ENCODE measurements at places on chromosomes 11 and 22. TPM values are rescaled to one million over a fixed set of nuclear protein-coding genes. Genes with fewer than 3 reads are reported as not detected.

Gene FUT4
- 4.4 TPM for total RNA-seq

- peaks cover 48% of the 10 kb centered on the region for H3K4me1 ChIP-seq
- no peak for DNase-seq
- H3K4me3 ChIP-seq = no peak overlapping the region
- peaks cover 11% of the 10 kb centered on the region for H3K27me3 ChIP-seq
- peaks cover 24% of the 10 kb centered on the region for H3K36me3 ChIP-seq
- no peak overlapping the region for H3K27ac ChIP-seq
These were observed 2.1 kb upstream of the GSTP1 start for GRCh38 chr11:67581469-67581868.

DNA sequence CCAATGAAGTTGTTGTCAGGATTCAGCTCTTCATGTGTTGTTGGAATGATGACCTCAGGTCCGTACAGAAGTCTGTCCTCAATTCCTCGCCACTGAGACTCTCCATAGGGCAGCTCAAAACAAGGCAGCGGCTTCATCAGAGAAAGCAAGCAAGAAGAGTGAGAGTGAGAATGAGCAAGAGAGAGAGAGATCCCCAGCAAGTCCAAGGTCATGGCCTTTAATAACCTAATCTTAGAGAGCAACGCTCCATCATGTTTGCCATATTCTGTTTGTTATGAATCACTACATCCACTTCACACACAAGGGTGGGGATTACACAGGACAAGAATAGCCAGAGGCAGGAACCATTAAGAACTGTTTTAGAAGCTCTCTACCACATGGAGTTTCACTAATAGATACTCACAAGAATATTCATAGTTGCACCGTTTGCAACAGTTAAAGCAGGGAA, 23.3 kb upstream of the MMP7 start:
- H3K27me3 ChIP-seq = peaks cover 2% of the 10 kb centered on the region
- no peaks in the 10 kb centered on the region for H3K36me3 ChIP-seq
- no peaks in the 10 kb centered on the region for H3K4me1 ChIP-seq
- DNase-seq = no peak

DNA sequence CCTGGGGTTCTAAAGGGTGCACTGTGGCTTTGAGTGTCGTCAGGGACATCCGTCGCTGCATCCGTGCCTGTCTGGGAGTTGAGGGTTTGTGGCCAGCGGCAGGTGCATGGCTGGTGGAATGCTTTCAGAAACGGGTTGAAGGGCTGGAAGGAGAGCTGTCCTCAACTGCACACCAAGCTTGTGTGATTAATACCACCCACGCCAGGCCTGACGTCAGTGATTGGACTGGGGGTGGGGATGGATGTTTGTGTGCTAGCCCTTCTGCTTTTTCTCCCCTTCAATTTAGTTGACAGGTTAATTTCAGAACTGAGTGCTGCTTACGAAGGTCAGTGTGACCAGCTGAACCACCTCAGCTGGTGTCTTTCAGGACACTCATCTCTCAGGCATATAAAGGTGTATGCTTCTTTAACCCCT, 3.2 kb upstream of the GAB2 start:
- H3K27me3 ChIP-seq = peaks cover 33% of the 10 kb centered on the region
- no peaks in the 10 kb centered on the region for H3K36me3 ChIP-seq
- H3K27ac ChIP-seq = no peak overlapping the region
- no peak overlapping the region for H3K4me3 ChIP-seq
- peak; percentile 77 for DNase-seq

DNA sequence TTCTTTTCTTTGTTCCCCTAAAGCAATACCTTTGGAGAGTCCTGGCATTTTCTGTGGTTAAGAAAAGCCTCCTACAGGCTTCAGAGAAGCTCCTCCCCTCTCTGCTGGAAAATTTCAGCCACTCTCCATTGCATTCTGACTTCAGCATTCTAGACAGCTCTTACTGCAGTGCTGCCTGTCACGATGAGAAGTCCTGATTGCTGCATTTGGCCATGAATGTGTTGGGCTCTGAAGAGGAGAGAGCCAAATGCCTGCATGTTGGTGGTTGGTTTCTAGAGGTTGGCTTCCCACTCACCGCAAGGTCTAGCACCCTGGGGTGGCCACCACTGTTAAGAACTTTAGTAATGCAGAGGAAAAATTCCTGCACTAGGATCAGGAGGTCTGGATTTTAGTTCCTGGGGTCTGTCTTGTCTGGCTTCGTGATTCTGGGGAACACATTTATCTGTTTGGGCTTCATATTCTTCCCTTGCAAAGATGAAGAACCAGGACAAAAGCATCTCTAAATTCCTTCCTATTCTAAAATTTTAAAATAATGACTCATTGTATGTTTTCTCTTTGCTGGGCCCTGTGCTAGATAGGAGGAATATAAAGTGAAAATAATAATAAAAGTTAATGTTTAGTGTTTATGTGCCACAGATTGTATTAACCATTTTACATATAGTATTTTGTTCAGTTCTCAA, 38.1 kb downstream of the COA4 start:
- H3K27me3 ChIP-seq = no peaks in the 10 kb centered on the region
- no peaks in the 10 kb centered on the region for H3K4me1 ChIP-seq
- no peak overlapping the region for H3K4me3 ChIP-seq
- no peak for DNase-seq
- no peak overlapping the region for H3K27ac ChIP-seq
- peaks cover 12% of the 10 kb centered on the region for H3K36me3 ChIP-seq

DNA sequence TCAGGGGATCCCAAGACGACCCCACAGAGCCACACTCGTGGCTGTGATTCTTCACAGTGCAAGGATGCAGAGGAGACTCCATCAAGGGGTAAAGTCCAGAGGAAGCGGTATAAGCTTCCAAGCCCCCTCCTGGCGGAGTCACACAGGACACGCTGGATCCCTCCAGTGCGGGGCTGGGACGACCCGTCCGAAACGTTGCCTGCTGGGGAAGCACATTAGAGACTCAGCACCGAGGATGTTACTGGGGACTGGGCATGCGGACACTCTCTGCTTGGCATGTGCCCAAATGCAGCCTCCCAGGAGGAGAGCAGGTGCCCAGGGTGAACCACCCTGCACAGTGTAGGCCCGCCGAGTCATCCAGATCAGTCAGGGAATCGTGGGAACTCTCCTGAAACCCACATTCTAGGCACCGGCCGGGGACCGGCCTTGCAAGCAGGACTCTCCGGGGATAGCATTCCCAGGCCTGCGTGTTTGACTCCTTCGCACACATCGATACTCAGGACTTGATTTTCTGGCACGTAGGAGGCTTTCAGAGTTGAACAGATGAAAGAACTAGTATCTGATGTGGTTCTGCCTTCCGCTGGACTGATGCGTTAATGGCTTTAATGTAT, 229.8 kb downstream of the TBC1D22A start:
- H3K4me1 ChIP-seq = peaks cover 2% of the 10 kb centered on the region
- H3K4me3 ChIP-seq = no peak overlapping the region
- no peaks in the 10 kb centered on the region for H3K27me3 ChIP-seq
- H3K27ac ChIP-seq = no peak overlapping the region
- peaks cover 17% of the 10 kb centered on the region for H3K36me3 ChIP-seq

GRCh38 chr11:19673924-19674729, 38.5 kb upstream of the NAV2 start:
- no peaks in the 10 kb centered on the region for H3K36me3 ChIP-seq
- peaks cover 8% of the 10 kb centered on the region for H3K27me3 ChIP-seq
- no peak overlapping the region for H3K27ac ChIP-seq
- H3K4me3 ChIP-seq = no peak overlapping the region
- DNase-seq = no peak
